ENCODE measurements at places on chromosomes 6 and 20. TPM values are rescaled to one million over a fixed set of nuclear protein-coding genes. Genes with fewer than 3 reads are reported as not detected.

TNF gene
- not detected for total RNA-seq

DOK5 gene
- total RNA-seq, result not detected

KIFC1 gene
- 3.1 TPM for total RNA-seq

SNAP25 gene
- not detected for total RNA-seq

UST gene
- 0.65 TPM for total RNA-seq

CTCFL gene
- total RNA-seq, result not detected
